Amniotic epithelial cell (primary cell): ENCODE measurements at places on chromosomes 7 and 10.
A peak's percentile ranks its signal among the peaks of the same experiment; 100 is the strongest.

GRCh38 chr7:15557686-15558085, 4.1 kb downstream of the AGMO start:
- no peak for DNase-seq

GRCh38 chr10:114646426-114646825, 11.6 kb downstream of the ABLIM1 start:
- no peak for DNase-seq

DNA sequence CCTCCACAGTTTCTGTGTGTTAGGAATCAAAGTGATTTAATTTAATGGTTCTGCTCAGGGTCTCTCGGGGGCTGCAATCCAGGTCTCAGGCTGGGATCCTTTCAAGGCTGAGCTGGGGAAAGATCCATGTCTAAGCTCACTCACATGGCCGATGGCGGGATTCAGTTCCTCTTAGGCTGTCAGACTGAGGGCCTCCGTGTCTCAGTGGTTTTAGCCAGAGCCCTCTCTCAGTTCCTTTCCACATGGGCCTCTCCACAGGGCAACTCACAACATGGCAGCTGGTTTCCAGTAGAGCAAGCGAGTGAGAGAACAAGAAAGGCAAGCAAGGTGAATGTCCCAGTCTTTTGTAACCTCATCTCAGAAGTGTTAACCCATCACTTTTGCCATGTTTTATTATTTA, 26.9 kb downstream of the CAV1 start:
- DNase-seq, result no peak

DNA sequence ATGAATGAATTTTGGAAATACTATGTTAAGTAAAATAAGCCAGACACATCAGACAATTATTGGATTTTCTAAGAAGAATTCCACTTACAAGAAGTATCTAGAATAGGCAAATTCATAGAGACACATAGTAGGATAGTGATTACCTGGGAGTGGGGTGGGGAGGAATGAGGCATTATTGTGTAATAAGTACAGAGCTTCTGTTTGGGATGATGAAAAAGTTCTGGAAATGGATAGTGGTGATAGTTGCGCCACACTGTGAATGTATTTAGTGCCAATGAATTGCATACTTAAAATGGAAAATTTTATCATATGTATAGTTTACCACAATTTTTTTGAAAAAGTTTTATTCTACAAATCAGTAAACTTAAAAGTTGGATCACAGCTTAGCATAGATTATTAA, 297.2 kb upstream of the KAT6B start:
- DNase-seq, result peak; percentile 22

GRCh38 chr7:154832557-154833138, 170.3 kb downstream of the PAXIP1 start:
- DNase-seq, result no peak

- no peak for DNase-seq
Observed at GRCh38 chr7:107016312-107016711, 28.2 kb upstream of the PRKAR2B start.

GRCh38 chr7:31647511-31647910, 39.5 kb upstream of the PPP1R17 start:
- DNase-seq, result no peak

DNA sequence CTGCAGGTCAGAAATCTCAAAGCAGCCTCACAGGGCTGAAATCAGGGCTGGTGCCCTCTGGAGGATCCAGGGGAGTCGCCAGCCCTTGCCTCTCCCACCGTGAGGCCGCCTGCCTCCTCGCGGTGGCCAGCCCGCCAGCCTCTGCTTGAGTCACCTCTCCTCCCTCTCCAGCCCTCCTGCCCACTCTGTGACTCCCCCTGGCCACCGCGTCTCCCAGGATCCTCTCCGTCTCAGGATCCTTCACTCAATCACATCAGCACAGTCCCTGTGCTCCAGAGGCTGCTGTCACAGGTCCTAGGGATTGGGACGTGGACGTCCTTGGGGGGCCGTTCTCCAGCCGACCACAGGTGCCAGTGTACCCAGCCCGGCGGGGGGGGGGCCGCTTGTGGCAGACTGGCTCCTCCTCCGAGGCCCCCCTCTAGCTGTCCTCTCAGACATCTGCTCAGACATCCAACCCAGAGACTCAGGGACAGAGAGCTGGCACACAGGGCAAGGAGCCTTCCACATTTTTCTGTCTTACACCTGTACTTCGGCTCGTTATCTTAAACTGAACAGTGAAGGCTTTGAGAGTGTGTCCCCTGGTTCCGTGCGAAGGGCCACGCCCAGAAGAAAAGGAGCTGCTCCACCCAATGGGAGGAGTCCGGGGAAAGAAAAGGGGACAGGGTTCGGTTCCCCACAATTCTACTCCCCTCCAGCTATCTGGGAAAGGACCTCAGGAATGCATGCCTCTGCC, 9.4 kb upstream of the PPP2R2D start:
- DNase-seq, result no peak

DNA sequence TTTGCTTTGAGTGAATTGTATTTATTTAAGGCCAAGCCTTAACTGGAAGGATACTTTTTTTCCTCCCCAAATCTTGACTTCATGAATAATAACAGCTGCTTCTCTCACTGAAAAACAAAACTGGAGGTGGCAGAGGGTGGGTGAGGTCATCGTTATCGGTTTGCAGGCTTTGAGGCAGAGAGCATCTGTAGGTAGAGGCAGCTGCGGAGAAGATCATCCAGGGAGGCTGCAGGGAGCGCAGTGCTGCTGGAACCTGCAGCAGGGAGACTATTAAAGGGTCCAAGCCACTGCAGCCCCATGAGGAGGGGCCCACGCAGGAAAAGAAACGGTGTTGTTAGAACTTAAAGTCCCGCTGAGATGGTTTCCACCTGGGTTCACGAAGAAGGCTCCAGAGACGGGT, 112.1 kb upstream of the SDK1 start:
- DNase-seq, result no peak

DNA sequence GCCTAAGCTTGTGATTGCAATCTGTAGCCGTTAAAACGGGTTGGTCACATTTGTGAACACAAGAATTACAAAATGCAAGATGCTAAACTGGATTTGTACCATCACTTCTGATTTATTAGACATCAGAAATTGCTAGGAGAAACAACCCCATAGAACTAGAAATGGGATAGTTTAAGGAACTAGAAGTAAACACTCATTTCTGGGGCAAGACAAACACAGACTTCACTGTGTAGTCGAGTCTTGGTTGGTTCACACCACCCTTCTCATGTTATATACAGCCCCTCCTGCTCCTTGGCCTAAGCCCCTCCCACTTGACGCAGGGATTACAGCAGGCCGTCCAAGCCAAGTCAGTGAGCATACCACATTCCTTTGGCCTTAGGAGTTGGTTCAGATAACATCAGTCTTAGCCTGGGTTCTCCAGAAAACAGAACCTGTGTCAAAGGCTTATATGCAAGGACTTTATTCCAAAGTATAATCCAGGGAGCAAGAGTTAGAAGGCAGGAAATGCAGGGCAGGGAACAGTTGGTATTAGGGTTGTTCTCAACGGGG, 2.0 kb upstream of the NRAP start:
- DNase-seq, result peak; percentile 93

GRCh38 chr10:13099666-13100348, at the start of gene OPTN:
TSS of gene OPTN (plus strand) at chr10:13100163. CDS start at chr10:13109123, 8,960 bp downstream.
- DNase-seq, result peak; percentile 78

DNA sequence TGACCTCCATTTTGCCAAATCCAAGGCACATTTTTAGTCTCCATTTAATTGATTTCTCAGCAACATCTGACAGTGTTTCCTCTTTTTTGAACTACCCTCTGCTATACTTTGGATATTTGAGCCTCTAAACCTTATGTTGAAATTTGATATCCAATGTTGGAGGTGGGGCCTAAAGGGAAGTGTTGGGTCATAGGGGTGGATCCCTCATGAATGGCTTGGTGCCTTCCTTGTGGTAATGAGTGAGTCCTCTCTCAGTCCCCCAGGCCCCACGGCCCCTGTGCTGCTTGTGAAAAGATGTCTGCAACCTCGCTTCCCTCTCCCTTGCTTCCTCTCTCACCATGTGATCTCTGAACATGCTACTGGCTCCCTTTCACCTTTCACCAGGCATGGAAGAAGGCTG, 96.8 kb upstream of the DGKB start:
- DNase-seq, result no peak

DNA sequence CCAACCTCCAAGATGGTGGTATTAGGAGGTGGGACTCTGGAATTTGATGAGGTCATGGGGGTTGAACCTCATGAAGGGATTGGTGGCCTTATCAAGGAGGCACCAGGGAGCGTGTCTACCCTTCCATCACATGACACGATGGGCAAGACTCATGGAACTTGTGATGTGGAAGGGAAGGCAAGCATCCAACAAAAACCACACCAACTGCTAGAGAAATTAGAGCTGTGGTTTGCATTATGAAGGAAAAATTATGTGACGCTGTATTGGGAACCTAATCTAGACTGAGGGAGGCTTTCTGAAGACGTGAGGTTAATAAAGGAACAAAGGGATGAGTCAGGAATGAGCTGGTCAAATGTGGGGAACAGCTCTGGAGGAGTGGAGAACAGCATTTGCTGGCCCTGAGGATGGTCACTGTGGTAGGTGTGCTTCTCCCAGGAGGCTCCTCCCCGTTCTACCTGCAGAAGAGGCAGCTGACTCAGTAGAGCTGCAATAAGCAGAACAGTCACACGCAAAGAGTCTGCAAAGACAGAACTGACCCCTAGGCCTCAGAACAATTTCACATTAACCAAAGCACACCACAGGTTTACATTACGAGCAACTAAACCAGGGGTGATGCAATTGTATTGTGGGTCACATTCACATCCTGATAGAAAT, 236.6 kb upstream of the GRB10 start:
- DNase-seq, result peak; percentile 98

- DNase-seq, result no peak
Observed at GRCh38 chr10:61898435-61898778, 3.1 kb upstream of the ARID5B start.

DNA sequence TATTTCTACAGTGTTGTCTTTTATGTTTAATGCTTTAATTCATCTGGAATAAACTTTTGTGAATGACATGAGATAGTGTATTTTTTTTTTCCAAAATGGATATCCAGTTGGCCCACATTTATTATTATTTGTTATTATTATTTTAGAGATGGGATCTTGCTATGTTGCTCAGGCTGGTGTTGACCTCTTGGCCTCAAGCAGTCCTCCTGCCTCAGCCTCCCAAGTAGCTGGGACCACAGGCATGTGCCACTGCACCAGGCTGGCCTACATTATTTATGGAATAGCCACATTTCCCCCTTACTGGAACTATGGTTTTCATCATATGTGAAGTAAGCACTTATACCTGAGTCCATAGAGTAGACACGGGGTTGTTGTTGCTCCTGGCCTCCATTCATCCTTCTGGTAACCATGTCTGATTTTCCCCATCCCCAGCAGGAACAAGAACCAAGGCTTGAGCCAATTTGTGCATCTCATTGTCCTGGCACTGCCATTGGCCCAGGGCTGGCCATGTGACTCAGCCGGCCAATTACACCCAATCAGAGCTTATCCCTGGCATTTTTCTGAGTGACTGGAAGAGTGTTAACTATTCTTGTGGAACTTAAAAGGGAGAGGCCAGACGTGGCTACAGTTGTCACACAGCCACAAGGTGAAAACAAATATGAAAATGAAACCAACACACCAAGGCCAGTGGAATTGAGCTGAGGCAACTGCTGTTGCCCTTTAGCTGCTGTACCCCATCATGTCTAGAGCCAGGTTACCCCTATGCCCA, 23.1 kb downstream of the PRF1 start:
- DNase-seq, result no peak

GRCh38 chr7:50349399-50349798, 44.9 kb downstream of the IKZF1 start:
- no peak for DNase-seq

GRCh38 chr7:142790555-142790954, 19.8 kb downstream of the PRSS2 start:
- peak; percentile 32 for DNase-seq

- DNase-seq, result no peak
Observed at GRCh38 chr10:86363184-86363832, 3.3 kb downstream of the GRID1 start.

DNA sequence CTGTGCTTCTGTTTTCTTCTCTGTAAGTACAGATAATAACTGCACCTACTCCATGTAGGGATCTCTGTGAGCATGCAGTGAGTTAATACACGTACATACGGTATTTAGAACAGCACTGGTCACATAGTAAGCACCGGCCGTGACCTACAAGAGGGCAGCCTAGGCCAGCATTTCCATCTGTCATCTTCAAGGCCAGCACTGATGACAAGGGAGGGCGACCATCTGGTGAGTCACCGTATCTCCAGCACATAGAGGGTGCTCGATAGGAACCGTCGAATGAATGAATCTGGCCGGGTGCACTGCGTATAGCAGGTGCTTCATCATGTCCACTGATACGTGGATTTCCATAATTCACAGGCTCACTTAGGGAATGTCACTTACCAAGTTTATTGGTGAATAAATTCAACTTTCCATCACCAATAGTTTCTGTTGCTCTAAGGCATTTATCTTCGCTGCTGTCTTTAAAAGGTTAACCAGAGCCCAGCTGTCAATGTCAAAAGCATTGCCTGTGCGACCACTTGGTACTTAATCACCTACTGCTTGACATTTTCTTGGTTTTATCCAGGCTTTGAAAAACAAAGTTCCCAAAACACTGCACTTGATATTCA, 8.3 kb downstream of the NOD1 start:
- peak; percentile 62 for DNase-seq

- DNase-seq, result peak; percentile 21
Observed at GRCh38 chr10:122957474-122957873, 3.4 kb upstream of the C10orf88 start.

GRCh38 chr7:31796375-31796774, 109.4 kb downstream of the PPP1R17 start:
- DNase-seq, result no peak

GRCh38 chr10:22468570-22469320, 123.4 kb downstream of the SPAG6 start:
- no peak for DNase-seq

- no peak for DNase-seq
Observed at GRCh38 chr7:134829380-134829986, 50.0 kb downstream of the CALD1 start.

DNA sequence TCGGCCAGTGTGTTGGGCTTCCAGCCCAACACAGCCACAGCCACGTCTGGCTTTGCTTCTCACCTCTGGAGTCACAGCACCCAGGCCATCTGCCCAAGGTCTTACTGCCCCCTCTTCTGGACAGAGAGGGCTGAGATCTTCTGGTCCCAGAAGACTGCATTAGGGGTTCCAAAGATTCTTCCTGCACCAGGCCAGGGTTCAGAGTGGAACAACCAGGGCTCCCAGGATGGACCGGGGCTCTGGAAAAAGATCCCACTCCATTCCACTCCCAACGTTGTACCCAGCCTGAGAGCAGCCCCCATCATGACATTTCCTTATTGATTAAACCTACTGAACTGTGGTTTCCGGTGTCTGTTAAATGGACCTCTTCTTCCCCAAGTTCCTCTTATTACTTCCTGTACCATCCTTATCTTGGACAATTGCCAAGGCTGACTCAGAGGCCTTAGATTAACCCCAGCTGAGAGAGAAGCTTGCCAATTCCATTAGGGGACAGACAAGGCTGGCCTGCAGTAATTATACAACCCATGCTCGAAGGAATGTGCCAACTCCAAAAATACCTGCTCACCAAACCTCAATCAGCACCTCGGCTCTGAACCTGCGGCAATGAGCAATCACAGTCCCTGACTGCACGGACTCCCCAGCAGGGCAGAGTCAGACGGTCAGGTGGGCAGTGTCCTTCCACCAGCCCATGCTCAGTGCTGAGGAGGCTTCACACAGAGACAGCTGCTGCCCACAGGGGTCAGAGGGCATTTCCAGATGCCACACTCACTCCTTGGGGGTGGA, 47.9 kb upstream of the NPFFR1 start:
- peak; percentile 93 for DNase-seq

- DNase-seq, result no peak
Observed at GRCh38 chr7:11252705-11253272, 279.1 kb downstream of the PHF14 start.
